ENCODE measurements at places on chromosomes 2 and 18.

- no peak for DNase-seq
These were observed 51.6 kb upstream of the PTH2R start for GRCh38 chr2:208354964-208355381.

GRCh38 chr2:221831051-221831450 is 258.9 kb upstream of the EPHA4 start:
- no peak for DNase-seq

- no peak for DNase-seq
These were observed 22.6 kb downstream of the MRPL44 start for GRCh38 chr2:223979730-223980396.

DNA sequence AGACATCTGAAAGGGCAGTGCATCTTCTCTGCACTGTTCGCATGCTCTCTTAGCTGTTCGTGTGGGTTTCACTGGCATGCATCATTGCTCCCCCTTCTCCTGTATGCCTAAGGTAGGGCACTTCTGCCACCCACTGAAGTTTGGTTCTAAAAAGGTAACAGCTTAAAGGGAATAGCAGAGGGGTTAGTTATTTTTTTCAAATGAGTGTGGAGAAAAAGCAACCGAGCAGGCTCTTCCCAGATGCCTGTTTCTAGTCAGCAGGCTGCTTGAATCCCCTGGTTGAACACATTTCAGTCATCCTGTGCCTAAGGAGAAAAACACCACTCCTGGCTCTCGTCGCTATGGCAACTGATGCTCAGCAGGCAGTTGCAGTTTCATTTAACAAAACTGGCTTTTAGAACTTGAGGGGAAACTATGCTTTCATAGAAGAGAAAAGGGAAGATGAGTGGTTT is 69.8 kb upstream of the GALNT3 start:
- no peak for DNase-seq

GRCh38 chr2:12623051-12623450 is 93.7 kb upstream of the TRIB2 start:
- no peak for DNase-seq

DNA sequence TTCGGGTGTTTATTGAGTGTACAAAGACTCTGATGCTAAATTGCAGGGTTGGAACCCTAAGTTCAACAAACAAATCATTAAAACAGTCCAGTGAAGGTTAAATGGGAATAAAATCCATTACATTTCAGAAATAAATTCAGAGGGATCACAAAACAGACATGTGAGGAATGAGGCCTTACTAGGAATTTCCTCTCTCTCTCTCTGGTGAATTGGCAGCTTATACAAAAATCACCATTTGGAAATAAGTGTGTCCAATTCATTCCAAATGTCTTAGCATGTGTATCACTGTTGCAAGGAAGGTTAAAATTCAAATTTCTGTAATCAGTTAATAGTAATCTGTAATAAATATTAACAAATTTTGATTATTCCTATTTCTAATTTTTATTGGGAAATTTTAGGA is 228.6 kb upstream of the PXDN start:
- DNase-seq: no peak

- DNase-seq: no peak
These were observed 2.9 kb upstream of the LNPK start for GRCh38 chr2:176004934-176005333.

GRCh38 chr2:233084488-233084887 is 24.3 kb downstream of the INPP5D start:
- no peak for DNase-seq

DNA sequence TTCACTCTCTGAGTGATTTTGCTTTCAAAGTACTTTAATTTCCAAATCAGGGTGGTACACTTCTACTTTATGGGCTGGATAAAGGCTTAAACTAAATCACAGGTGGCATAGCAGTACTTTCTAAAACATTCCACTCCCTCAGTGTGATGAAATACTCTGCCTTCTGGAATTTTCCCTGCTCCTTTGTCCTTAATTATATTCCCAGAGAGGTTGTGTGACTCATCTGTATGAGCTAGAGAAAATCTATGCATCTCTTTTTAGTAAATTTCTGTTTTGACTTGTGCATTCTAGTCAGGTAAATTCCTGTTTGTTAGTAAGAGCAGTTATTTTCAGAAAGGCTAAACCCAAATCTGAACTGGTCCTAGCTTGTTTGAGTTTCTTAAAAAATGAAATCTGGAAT is 29.0 kb upstream of the PLA2R1 start:
- DNase-seq: no peak

DNA sequence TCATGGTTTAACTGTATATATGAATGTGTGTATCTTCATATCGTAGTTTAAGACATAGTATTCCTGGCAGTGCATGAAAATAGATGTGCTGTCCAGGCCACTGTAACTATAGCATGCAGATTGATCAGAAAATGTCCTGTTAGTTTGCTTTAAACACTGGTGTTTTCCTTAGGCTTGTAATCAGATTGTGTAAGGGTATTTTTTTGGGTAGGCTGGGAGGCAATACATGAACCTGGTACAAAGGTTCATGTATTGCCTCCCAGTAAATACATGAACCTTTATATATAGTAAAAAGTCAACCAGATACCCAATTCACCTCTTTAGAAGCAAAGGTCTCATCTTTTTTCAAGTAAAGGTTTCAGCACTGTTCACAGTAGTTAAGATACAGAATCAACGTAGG is 1.6 kb downstream of the COQ10B start:
- DNase-seq: no peak

DNA sequence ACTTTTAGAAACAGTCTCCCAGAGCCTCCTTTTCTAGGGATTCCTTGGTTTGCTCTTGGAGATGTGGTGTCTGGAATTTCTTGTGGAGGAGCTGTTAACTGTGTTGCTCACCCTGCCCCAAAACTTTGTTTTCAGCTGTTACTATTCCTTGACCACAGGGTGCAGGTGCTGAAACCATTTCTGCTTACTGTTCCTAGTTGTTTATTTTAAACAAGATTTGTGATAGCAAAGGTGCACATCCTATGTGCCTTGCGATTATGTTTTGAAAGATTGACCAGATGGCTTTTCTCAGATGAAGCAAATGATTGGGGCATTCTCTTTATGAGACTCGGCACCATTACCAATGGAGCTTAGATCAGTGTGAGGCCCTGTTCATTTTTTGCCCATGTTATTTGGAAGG is 111.2 kb downstream of the RAB3GAP1 start:
- no peak for DNase-seq

GRCh38 chr2:171509945-171510731 is 12.1 kb upstream of the CYBRD1 start:
- DNase-seq: no peak

GRCh38 chr18:58213440-58213839 is 169.4 kb downstream of the NEDD4L start:
- no peak for DNase-seq

- DNase-seq: no peak
These were observed 9.7 kb downstream of the CAB39 start for GRCh38 chr2:230722207-230722885.

- no peak for DNase-seq
These were observed 141.2 kb downstream of the PID1 start for GRCh38 chr2:229129738-229130371.

DNA sequence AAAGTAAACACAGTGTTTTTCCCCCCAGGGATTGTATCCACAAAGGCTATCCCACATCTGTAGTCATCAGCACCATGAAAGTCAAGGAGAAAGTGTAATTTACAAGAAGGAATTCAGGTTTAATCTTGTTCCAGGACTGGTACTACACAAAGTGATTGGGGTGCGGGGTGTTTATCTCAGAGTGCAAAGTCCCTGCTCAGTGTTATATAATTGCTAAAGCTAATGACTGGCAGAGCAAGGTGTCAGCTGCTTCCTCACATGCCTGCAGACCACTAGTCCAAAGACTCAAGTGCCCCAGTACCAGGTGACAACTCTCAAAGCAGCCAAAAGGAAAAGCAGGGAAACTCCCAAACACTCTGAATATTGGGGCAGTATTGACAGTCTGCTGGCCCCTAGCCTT is 40.4 kb upstream of the PDCL3 start:
- no peak for DNase-seq

DNA sequence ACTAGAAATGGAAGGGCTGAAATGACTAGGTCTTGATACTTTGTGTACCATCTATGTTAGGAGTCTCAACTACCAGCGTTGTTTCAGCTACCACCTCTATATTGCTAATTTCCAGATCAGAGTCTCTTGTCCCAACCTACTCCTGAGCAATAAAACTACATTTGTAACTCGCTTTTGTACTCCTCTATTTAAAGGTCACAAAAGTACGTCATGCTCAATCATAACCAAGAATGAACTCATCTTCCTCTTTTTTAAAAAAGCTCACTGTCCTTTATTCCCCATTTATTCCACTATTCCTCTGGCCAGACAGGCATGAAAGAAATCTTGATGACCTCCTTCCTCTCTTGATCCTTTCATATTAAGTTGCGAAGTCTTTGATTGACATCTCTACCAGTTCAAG is 11.2 kb upstream of the MATN3 start:
- DNase-seq: no peak

- DNase-seq: no peak
These were observed 50.2 kb upstream of the LRP1B start for GRCh38 chr2:142180820-142181533.

DNA sequence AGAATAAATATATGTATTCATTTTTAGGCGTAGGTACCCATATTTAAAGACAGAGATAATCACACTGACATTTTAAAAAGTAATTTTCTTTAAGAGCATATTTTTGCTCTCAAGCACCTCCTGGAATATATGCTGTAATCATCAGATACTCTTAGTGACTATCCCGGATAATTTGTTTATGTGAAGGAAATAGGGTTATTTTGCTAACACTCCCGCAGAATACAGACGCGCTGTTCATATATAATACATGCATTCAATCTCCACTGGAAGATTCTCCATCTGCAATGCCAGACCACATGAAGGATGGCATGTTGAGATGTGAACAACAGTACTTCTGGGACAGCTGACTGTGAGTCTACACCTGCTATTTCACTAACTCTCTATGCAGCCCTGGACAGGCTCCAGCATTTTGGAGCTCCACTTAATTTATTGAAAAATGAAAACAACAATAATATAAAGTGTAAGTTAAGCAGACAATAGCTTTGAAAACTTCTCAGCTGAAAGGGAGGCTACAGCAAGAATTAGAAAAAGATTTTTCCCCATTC is 430.6 kb downstream of the TMX3 start:
- no peak for DNase-seq

DNA sequence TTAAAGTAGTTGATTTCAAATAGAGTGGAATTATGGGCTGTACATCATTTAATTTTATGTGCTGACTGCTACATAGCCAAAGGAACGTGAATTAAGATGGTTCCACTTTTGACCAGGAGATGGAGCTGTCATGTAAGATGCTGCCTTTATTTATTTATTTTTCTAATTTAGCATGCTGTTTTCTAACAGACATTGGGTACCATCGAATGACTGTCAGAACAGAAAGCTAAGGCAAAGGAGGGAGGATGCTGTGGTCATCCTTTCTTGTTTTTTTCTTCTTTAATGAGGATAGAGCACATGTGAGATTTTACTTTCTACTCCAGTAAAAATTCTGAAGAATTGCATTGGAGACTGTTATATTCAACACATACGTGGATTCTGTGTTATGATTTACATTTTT is at the start of gene SCN2A:
TSS of gene SCN2A (plus strand) at position 185 of the 400 bp plus-strand sequence. CDS start 56,410 bp downstream, outside the sequence.
- no peak for DNase-seq

GRCh38 chr2:230447455-230448451 is 31.8 kb downstream of the SP100 start:
- no peak for DNase-seq

DNA sequence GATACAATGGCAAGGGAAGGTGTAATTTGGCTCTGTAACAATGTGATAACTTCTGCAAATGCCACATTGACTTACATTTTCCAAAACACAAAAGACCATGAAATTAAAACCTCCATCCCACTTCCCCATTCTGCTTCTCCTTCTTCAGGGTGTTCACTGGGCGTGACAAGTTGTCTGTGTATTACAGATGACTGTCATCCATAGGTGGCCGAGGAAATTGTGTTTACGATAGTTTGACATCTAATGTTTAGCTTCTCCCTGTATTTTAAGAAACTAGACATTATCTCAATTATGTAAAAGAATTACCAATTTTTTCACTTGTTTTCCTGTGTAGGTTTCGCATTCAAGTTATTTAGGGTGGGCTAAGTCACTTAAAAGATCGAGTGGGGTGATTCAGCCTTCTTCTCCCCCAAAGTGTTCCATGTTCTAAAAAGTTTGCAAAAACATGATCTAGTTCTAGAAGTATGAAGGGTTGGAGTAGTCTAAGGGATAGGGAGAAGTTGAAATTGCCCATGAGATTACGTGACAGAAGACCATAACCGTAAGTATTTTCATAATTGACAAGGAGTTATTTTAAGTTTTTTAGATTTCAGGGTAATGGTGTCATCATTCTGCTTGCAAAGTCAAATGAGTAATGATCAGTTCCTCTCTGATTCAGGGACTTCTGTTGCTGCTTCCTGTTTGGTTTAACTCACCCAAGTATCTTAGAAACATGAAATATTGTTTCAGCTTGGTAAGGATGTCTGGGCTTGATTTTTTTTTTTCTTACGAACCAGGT is 25.2 kb upstream of the CYTIP start:
- no peak for DNase-seq

GRCh38 chr2:138716183-138716582 is 64.0 kb downstream of the NXPH2 start:
- no peak for DNase-seq

DNA sequence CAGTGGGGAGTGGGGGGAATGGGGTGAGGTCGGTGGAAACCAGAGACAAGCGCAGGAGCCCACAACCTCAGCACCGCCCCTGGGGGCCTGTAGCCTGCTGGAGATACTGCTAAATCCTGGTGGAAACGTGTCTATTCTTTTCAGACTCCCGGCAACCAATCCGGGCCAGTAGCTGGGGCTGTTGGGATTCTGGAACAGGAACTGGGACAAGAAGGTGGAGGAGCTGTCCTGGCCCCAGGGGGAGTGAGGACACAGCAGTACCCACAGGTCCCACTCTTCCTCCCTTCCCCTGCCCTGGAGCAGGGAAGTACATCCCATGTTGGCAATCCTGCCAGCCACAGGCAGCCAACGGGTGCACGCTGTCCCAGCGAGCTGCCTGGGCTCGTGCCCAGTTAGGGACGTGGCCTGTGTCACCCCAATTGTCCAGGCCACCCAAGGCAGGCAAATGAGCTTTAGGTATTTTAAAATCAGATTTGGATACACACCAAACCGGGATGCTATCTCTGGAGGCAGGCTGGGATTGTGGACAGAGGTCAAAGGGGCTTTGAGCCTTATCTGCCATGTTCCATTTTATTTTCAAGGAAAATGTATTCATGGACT is 51.8 kb downstream of the HS1BP3 start:
- no peak for DNase-seq
